ENCODE measurements at places on chromosomes 2 and 18. TPM values are rescaled to one million over a fixed set of nuclear protein-coding genes. Genes with fewer than 3 reads are reported as not detected.

KYNU gene
- 216 TPM for total RNA-seq

ABHD1 gene
- 1.6 TPM for total RNA-seq

ACYP2 gene
- 8.5 TPM for total RNA-seq

FN1 gene
- total RNA-seq = 179 TPM

ROCK1 gene
- 19.3 TPM for total RNA-seq

GALNT5 gene
- total RNA-seq = 1.8 TPM

RAD51AP2 gene
- total RNA-seq = not detected

AMER3 gene
- total RNA-seq = not detected

NR4A2 gene
- total RNA-seq = 2.0 TPM

TMEM169 gene
- 0.37 TPM for total RNA-seq

MROH2A gene
- total RNA-seq = 0.23 TPM

MOGAT1 gene
- not detected for total RNA-seq

REG3A gene
- not detected for total RNA-seq

PSD4 gene
- total RNA-seq = 12.6 TPM

ALKAL2 gene
- total RNA-seq = not detected

RALB gene
- total RNA-seq = 58.6 TPM

UGT1A6 gene
- 0.72 TPM for total RNA-seq

HNRNPA3 gene
- total RNA-seq = 351 TPM

PROC gene
- 5.5 TPM for total RNA-seq

CD226 gene
- 0.11 TPM for total RNA-seq

G6PC2 gene
- total RNA-seq = not detected

XDH gene
- total RNA-seq = 1.2 TPM

PLA2R1 gene
- 2.1 TPM for total RNA-seq

WNT10A gene
- total RNA-seq = 0.10 TPM

FTCDNL1 gene
- total RNA-seq = 3.0 TPM

USP40 gene
- total RNA-seq = 22.5 TPM

CHRNG gene
- not detected for total RNA-seq

ERICH2 gene
- not detected for total RNA-seq

AQP12B gene
- total RNA-seq = not detected

DRC1 gene
- 0.11 TPM for total RNA-seq

PROM2 gene
- total RNA-seq = not detected

ASB18 gene
- not detected for total RNA-seq

ANO7 gene
- total RNA-seq = 1.6 TPM

NOL4 gene
- total RNA-seq = not detected

LIMS4 gene
- total RNA-seq = 0.60 TPM

IL1RL1 gene
- 1.2 TPM for total RNA-seq

GATA6 gene
- total RNA-seq = 1.8 TPM

DNER gene
- total RNA-seq = 11.8 TPM

Data from A549 treated with AZD2906 at 1 μM for 4 hours (cell line).